Thymus (tissue), 14 donors: ENCODE measurements at places on chromosomes 7 and 10. TPM values are rescaled to one million over a fixed set of nuclear protein-coding genes. Genes with fewer than 3 reads are reported as not detected.

- no peak for DNase-seq
Observed at GRCh38 chr7:2621061-2621828, 10.5 kb upstream of the TTYH3 start.

- DNase-seq, result no peak
Observed at GRCh38 chr7:107856806-107857540, 34.0 kb upstream of the DLD start.

DNA sequence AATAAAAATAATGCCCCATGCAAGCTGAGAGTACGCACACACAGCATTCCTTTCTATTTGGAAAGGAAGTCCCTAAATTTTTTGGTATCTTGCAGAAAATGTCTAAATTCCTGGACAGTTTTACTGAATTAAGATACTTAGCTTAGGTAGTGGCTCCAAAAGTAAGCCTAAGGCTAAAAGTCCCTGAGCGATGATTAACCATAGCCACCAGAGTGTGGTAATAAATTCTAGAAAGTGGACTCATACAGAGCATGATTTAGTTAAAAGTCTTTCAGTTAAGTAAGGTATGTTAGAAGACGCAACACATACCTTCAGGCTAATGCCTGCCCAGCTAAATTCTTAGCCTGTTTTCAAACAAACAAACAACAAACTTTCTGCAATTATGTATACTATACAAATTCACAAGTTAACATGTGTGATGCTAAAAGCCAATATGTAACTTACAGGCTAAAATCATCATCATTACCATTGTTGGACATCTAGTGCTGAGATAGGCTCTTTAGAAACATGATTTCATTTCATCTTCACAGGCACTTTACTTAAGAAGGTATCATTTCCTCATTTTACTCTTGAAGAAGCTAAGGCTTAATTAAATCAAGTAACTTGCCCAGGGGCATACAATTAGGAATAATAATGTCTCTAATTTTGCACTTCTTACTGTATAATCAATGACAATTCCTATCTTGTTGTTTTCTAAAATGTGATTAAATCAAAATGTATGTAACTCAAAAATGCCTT is 261.4 kb upstream of the YAE1 start:
- DNase-seq, result no peak

GRCh38 chr7:158020706-158021095 is 566.9 kb downstream of the PTPRN2 start:
- no peak for DNase-seq

GRCh38 chr10:115942101-115942500 is 330.9 kb downstream of the GFRA1 start:
- DNase-seq, result no peak

GRCh38 chr7:117143580-117143979 is 179.3 kb downstream of the WNT2 start:
- no peak for DNase-seq

- DNase-seq, result no peak
Observed at GRCh38 chr7:91995391-91996105, 54.9 kb downstream of the AKAP9 start.

- DNase-seq, result no peak
Observed at GRCh38 chr7:158448430-158449100, 139.1 kb downstream of the PTPRN2 start.

DNA sequence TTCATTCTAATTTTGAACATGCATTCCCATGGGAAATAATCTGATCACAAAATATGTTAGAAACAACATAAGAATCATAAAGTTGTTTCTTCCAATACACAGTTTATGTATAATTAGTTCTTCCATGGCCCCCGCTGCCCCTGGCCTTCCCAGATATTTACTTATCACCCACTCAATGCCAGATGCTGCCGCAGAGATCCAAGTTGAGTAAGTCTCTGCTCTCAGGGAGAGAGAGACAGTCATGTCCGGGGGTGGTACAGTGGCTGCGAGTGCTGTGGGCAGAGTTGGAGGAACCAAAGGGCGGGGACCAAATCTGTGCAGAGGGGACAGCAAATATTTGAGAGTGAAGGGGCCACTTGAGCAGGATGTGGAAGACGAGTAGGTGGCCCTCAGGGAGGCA is 37.1 kb downstream of the COL26A1 start:
- DNase-seq, result no peak

DNA sequence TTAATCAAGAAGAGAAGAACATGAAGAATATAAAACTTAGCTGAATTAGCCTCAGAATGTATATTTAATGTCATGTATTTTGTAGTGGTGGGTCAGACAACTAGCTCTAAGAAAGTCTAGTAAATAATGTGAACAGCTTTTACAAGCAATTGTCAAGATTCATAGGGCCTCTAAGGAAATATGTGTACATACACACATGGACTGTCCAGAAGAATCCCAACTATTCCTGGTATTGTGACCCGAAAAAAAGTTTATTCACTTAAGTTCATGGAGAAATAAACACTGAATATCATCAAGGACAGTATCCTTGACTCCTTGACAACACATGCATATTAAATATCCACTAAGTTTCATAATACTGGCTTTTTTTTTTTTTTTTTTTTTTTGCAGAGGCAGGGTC is 11.4 kb upstream of the TWIST1 start:
- DNase-seq, result no peak

BAIAP2L1 gene
- total RNA-seq, result 2.2 TPM

GRCh38 chr7:30029696-30030095 is 1.5 kb downstream of the PLEKHA8 start:
- no peak for DNase-seq
